ENCODE measurements at places on chromosomes 12 and 14. TPM values are rescaled to one million over a fixed set of nuclear protein-coding genes. Genes with fewer than 3 reads are reported as not detected.

The POTEM gene
- not detected for total RNA-seq

The ARHGEF25 gene
- 1.4 TPM for total RNA-seq

The DYNLL1 gene
- total RNA-seq = 184 TPM

The CIROP gene
- total RNA-seq = not detected

The CISTR gene
- not detected for total RNA-seq

The HPD gene
- total RNA-seq = not detected

The TAS2R13 gene
- not detected for total RNA-seq

The DCP1B gene
- 13.1 TPM for total RNA-seq

The BMAL2 gene
- 14.9 TPM for total RNA-seq

The KRT77 gene
- not detected for total RNA-seq

The SLC38A4 gene
- total RNA-seq = not detected

The SERPINA10 gene
- not detected for total RNA-seq

The COPZ1 gene
- total RNA-seq = 99.0 TPM

The CLEC4D gene
- total RNA-seq = not detected

The CCDC175 gene
- not detected for total RNA-seq

The TUNAR gene
- not detected for total RNA-seq

The KRT72 gene
- not detected for total RNA-seq

The TRMT5 gene
- total RNA-seq = 18.3 TPM

The CLMN gene
- 0.97 TPM for total RNA-seq

DNA sequence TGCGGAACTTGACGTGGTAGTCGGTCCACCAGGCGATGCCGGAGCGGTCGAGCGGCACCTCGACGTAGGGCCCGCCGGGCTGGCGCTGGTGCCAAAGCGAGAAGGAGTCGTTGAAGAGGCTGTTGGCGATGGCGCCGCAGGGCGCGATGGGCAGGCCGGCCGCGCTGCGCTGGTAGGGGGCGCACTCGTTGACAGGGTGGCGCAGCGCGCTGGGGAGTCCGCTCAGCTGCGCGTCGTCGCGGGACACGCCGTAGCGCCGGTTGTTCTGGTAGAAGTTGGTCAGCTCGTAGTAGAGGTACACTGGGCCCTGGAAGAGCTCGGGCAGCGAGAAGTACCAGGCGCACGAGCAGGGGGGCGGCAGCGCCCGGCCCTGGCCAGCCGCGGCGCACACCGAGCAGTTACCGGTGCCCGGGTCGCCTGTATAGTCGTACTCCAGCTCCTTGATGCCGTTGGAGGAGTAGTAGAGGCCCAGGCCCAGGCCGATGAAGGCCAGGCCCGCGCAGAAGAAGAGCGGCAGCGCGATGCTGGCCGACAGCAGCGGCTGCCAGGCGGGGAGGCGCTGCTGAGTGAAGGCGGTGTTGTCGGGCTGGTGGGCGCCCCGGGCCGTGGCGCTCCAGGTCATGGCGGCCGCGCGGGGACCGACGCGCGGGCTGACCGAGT, 482 bp downstream of the TMEM30B start:
- H3K27me3 ChIP-seq = peaks cover 3% of the 10 kb centered on the region
- peak; percentile 82 for DNase-seq
- H3K27ac ChIP-seq = peak overlapping the region; percentile 70
- H3K4me3 ChIP-seq = peak overlapping the region; percentile 87
- no peaks in the 10 kb centered on the region for H3K36me3 ChIP-seq
- H3K4me1 ChIP-seq = peaks cover 34% of the 10 kb centered on the region

GRCh38 chr12:130083002-130083401, 79.3 kb upstream of the FZD10 start:
- H3K36me3 ChIP-seq = no peaks in the 10 kb centered on the region
- DNase-seq = no peak
- no peak overlapping the region for H3K27ac ChIP-seq
- H3K27me3 ChIP-seq = no peaks in the 10 kb centered on the region
- H3K4me1 ChIP-seq = peaks cover 21% of the 10 kb centered on the region

DNA sequence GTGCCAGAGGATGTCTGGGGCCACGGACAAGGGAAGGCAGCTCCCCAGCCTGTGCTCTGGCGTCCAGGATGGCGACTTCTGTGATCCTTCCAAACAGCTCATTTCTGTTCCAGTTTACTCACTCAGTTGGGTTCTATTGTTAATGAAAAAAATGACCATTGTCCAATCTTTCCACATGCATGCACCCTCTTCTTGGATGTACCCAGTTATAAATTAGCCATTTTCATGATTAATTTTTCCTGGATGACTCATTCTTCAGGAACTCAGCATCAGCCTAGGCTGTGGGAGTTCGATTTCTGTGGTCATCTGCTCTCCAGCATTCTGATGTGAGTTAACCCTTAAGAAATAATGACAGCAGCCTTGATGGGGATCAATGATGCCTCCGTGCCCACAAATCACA, 926.8 kb downstream of the BCL11B start:
- peaks cover 13% of the 10 kb centered on the region for H3K4me1 ChIP-seq
- no peak for DNase-seq
- H3K4me3 ChIP-seq = no peak overlapping the region
- H3K27me3 ChIP-seq = no peaks in the 10 kb centered on the region
- no peak overlapping the region for H3K27ac ChIP-seq
- no peaks in the 10 kb centered on the region for H3K36me3 ChIP-seq

DNA sequence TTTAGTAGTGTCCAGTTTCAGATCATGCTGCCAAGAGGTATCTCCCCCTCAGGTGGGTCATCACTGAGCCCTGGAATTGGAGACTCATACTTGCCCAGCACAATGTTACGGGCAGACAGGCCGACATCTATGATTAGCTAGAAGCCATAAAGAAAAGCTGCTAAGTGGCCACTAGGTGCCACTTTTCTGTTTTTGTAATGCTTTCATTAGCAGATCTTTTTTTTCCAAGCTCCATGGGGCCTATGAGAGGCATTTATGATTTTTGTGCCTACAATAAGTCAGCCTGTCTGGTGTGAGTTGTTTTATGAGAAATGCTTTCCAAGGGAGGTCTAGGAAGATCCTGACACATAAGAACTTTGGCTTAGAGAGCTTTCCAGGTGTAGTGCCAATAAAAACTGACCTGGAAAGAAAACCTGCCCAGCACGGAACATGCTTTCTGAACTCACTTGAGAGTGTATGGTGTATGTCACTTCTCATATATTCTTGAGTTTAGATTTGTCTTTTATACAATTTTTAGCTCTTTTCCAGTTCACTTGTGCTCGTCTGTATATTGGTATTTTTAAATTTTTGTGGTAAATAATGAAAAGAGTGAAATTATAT, 21.8 kb upstream of the SMCO2 start:
- DNase-seq = no peak
- peaks cover 3% of the 10 kb centered on the region for H3K36me3 ChIP-seq
- peaks cover 2% of the 10 kb centered on the region for H3K27me3 ChIP-seq

GRCh38 chr12:82029936-82030335, 270.8 kb upstream of the PPFIA2 start:
- no peak overlapping the region for H3K4me3 ChIP-seq
- H3K27me3 ChIP-seq = no peaks in the 10 kb centered on the region
- H3K4me1 ChIP-seq = no peaks in the 10 kb centered on the region

DNA sequence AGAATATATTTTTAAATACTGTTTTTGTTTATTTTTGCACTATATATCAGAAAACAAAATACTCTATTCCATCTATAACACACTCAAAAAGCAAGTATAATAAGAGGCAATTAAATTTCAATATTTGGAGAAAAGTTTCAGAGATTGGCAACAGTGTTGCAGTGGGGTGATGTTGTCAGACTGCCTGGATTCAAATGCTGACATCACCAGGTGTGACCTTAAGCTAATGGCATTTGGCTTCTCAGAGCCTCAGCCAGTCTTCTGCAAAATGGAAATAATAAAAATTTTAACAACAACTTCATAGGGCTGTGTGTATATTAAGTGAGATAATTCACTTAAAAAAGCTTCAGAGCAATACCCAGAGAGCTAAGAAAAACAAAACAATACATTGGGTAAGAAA, 74.7 kb downstream of the TMTC1 start:
- H3K4me3 ChIP-seq = no peak overlapping the region
- H3K27ac ChIP-seq = no peak overlapping the region
- DNase-seq = no peak
- H3K36me3 ChIP-seq = no peaks in the 10 kb centered on the region

DNA sequence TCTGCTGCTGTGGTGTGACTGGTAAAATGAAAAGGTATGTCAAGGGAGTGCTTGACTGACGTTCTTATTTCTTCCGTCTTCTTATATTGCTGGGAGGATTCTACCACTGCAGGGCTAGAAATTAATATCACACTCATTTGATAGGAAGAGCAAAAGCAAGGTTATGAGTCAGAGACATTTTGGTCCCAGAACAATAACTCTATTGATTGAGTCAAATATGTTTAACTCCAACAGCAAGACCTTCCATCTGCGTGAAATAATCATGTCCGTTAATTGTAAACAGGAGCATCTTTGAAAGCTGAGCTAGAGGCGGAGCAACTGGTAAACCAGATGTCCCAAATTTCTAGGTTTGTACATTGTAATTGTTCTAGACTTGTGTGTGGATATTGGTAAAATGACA, 1293.6 kb downstream of the AACS start:
- DNase-seq = no peak
- no peaks in the 10 kb centered on the region for H3K4me1 ChIP-seq
- no peaks in the 10 kb centered on the region for H3K27me3 ChIP-seq
- no peak overlapping the region for H3K27ac ChIP-seq
- H3K4me3 ChIP-seq = no peak overlapping the region

DNA sequence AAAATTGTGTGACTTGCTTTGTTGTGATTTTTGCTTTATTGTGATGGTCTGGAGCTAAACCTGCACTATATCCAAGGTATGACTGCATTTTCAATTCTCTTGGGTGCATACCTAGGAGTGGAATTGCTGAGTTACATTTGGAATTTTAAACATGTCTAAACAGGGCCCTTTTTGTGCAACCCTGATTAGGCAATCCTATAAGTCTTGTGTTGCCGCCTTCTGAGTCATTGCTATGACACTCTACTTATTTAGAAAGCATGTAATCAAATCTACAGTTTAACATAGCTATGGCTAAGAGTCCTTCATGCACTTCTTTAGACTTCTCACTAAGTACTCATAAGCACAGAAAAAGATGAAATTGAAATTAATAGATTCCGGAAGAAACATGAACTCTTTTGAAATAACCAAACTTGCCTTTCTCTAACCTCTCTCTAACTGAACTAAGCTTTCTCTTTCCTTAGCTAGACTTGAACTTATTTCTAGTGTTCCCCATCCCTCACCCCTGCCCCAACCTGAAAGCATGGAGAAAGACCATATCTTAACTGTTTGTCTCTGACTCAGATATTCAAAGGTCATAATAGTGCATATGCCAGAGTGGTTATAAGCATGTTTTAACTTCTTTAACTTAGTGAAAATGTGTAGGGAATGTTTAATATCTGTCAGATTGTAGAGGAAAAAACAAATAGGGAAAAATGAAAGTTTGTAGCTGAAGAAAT, 203.0 kb downstream of the SNAPC1 start:
- H3K4me3 ChIP-seq = no peak overlapping the region
- H3K27ac ChIP-seq = no peak overlapping the region
- H3K36me3 ChIP-seq = no peaks in the 10 kb centered on the region
- H3K4me1 ChIP-seq = no peaks in the 10 kb centered on the region

- DNase-seq = no peak
- H3K36me3 ChIP-seq = no peaks in the 10 kb centered on the region
- no peak overlapping the region for H3K27ac ChIP-seq
- no peaks in the 10 kb centered on the region for H3K4me1 ChIP-seq
- no peaks in the 10 kb centered on the region for H3K27me3 ChIP-seq
- H3K4me3 ChIP-seq = no peak overlapping the region
These were observed 190.2 kb upstream of the HMGA2 start for GRCh38 chr12:65634061-65634460.

- no peak overlapping the region for H3K27ac ChIP-seq
- H3K4me1 ChIP-seq = peaks cover 33% of the 10 kb centered on the region
- peaks cover 24% of the 10 kb centered on the region for H3K27me3 ChIP-seq
These were observed 33.0 kb upstream of the IL22 start for GRCh38 chr12:68286396-68286795.

GRCh38 chr12:41768456-41768855, 376.2 kb downstream of the GXYLT1 start:
- H3K4me1 ChIP-seq = no peaks in the 10 kb centered on the region
- no peaks in the 10 kb centered on the region for H3K36me3 ChIP-seq
- no peak overlapping the region for H3K27ac ChIP-seq
- DNase-seq = no peak

DNA sequence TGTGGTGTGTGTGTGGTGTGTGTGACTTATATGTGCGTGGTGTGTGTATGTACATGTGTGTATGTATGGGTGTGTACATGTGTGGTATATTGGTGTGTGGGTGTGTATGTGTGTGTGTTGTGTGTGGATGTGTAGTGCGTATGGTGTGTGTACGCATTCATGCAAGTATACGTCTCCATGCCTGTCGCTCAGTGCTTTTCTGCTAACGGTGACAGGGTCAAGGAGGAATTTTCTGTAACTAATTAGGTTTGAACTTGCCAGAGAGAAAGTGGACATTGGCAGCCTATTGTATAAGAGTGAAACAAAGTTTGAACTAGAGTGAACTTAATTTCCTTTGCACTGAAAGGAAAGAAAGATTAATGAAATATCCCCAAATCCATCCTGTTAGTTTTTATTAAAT, 120.9 kb upstream of the GSC start:
- no peaks in the 10 kb centered on the region for H3K4me1 ChIP-seq
- H3K36me3 ChIP-seq = no peaks in the 10 kb centered on the region
- H3K27me3 ChIP-seq = no peaks in the 10 kb centered on the region

DNA sequence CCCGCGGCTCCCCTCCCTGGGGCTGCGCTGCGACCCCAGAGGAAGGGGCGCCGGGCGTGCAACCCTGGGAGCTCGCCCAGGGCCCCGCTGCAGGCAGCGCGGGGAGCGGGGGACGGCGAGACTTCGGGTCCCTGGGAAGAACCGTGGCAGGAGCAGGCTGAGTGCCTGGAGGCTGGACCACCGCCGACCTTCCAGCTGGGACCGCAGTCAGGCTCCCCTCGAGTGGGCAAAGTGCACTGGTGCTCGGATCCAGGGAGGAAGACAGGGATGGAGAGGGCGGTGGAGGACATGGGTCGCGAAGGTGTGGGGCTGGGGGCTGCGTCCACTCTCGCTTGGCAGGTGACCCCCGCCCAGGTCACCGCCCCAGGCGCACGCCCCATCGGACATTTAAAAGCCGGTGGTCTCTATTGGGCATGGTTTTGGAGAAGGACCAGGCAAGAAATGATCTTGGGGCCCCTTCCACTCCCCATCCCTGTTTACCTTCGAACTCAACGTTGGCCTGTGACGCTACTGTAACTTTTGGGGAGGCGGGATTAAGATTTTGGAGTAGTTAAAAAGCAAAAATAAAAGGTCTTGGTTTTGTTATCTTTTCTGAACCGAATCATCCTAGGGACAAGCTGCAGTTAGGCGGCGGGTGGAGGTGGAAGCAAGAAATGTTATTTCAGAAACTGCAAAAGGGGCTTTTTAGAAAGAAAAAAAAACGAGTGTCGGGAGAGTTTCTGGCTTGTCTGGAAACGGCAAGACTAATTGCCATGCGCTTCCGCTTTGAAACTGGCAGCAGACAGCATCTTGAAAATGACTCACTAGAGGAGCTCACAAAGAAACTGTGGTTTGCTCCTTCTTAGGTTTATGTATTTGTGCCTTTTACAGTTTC, 1.0 kb downstream of the ELK3 start:
- peaks cover 45% of the 10 kb centered on the region for H3K4me1 ChIP-seq
- peak overlapping the region; percentile 93 for H3K4me3 ChIP-seq
- H3K36me3 ChIP-seq = peaks cover 11% of the 10 kb centered on the region
- H3K27ac ChIP-seq = peak overlapping the region; percentile 99
- DNase-seq = peak; percentile 87

- H3K36me3 ChIP-seq = peaks cover 95% of the 10 kb centered on the region
- no peak for DNase-seq
- no peak overlapping the region for H3K27ac ChIP-seq
- no peaks in the 10 kb centered on the region for H3K4me1 ChIP-seq
- H3K4me3 ChIP-seq = no peak overlapping the region
These were observed 24.6 kb downstream of the ZNF26 start for GRCh38 chr12:133010657-133011297.

GRCh38 chr14:30251557-30252100, 307.3 kb upstream of the G2E3 start:
- no peak overlapping the region for H3K4me3 ChIP-seq
- H3K27me3 ChIP-seq = no peaks in the 10 kb centered on the region
- no peaks in the 10 kb centered on the region for H3K36me3 ChIP-seq
- DNase-seq = no peak

Data from activated CD4-positive, alpha-beta memory T cell treated with anti-CD3 and anti-CD28 coated beads for 36 hours (primary cell).